ENCODE measurements at places on chromosomes 4 and X.

DNA sequence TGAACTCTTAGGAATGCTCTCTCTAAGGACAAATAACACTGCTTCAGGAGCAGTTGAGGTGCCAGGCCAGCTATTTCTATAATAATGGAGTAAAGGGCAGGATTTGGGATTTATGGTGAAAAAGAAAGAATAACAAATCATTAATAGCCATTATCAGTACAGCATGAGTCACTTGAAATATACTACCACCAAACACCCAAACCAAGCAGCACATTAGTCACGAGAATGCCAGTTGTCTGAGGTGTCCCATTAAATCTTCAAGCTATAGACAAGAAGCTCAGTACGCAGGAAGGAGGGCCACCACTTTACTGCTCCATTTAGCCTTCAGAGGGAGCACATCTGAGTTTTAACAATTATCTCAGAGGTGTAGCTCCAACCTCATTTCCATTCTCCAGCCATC lies 106.8 kb upstream of the MAGEA10 start:
- DNase-seq, result no peak

- DNase-seq, result no peak
Observed at GRCh38 chr4:99610605-99611175, 36.1 kb downstream of the MTTP start.

- DNase-seq, result no peak
Observed at GRCh38 chr4:66330125-66330524, 659.8 kb upstream of the EPHA5 start.

DNA sequence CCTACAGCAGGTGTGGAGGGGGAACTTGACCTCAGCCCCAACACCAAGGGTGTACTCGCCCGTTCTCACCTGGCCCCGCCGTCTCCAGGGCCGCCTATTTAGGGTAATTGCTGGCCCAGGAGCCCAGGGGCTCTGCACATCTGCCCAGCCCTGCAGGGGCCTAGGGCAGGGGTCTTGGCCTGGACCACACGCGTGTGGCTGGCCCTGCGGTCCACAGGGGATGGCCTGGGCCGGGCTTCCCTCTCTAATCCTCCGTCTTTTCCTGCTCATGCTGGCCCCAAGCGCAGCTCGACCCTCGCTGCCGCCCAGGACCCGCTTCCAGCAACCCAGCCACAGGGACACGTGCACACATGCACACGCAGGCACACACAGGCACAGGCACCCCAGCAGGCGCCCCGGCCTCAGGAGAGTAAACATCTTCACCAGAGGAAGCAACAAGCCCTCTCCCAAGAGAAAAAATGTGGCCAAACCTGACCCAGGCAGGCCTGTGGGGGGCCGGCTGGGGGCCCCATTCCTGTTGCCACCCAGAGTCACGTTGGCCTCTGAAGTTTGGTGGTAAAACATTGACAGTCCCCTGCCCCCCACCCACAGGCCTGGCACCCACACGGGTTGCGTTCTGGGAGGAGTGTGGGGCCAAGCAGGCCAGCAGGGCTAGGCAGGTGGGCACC lies 24.6 kb upstream of the FGFR3 start:
- no peak for DNase-seq

- no peak for DNase-seq
Observed at GRCh38 chr4:128468123-128468989, 180.7 kb upstream of the PGRMC2 start.

Measured in T-helper 2 cell treated with Interferon-gamma antibody and Interleukin-4, amounts not matched to agents 5 μg/mL and 100 μg/mL, for 36 hours (primary cell).